ENCODE measurements at places on chromosomes 2 and 18.

DNA sequence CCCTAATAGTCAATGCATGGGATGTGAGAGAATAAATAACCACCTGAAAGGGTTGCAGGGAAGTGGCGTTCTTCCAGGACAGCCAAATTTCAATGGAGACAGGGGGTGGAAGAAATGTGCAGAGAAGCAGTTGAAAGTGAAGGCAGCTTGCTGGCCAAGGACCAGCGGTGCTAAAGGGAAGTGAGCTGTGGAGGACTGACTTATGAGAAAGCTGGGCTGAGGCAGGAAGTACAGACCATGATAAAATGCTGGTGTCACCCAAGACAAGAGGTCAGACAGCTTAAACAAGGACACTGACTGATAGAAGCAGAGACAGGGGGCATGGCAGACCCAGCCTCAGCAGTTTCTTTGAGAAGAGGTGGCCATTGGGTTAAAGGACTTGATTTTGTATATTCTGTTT is 106.7 kb downstream of the DTNB start:
- peaks cover 24% of the 10 kb centered on the region for H3K4me1 ChIP-seq
- peak; percentile 41 for DNase-seq
- H3K36me3 ChIP-seq: peaks cover 6% of the 10 kb centered on the region
- peak overlapping the region; percentile 73 for H3K27ac ChIP-seq
- no peak overlapping the region for H3K4me3 ChIP-seq

GRCh38 chr18:45755934-45756333 is 32.0 kb downstream of the SLC14A1 start:
- peaks cover 3% of the 10 kb centered on the region for H3K4me1 ChIP-seq
- H3K27ac ChIP-seq: no peak overlapping the region
- H3K36me3 ChIP-seq: no peaks in the 10 kb centered on the region
- DNase-seq: no peak
- H3K4me3 ChIP-seq: no peak overlapping the region

- H3K4me3 ChIP-seq: no peak overlapping the region
- no peak for DNase-seq
Measured at GRCh38 chr2:43482961-43483360, 112.9 kb downstream of the THADA start.

- no peak for DNase-seq
- no peak overlapping the region for H3K27ac ChIP-seq
- H3K4me3 ChIP-seq: no peak overlapping the region
- H3K36me3 ChIP-seq: no peaks in the 10 kb centered on the region
Measured at GRCh38 chr2:11701751-11702301, 31.8 kb upstream of the NTSR2 start.

GRCh38 chr2:113240915-113241911 is 37.5 kb downstream of the PAX8 start:
- H3K4me3 ChIP-seq: no peak overlapping the region
- DNase-seq: no peak
- no peaks in the 10 kb centered on the region for H3K36me3 ChIP-seq
- peaks cover 17% of the 10 kb centered on the region for H3K4me1 ChIP-seq
- H3K27me3 ChIP-seq: peaks cover 3% of the 10 kb centered on the region
- no peak overlapping the region for H3K27ac ChIP-seq

GRCh38 chr2:201808027-201808426 is 1.7 kb downstream of the CDK15 start:
- no peak overlapping the region for H3K4me3 ChIP-seq
- H3K4me1 ChIP-seq: no peaks in the 10 kb centered on the region
- peaks cover 25% of the 10 kb centered on the region for H3K27me3 ChIP-seq
- DNase-seq: no peak
- no peak overlapping the region for H3K27ac ChIP-seq
- no peaks in the 10 kb centered on the region for H3K36me3 ChIP-seq

GRCh38 chr2:106117882-106118684 is 76.0 kb downstream of the UXS1 start:
- DNase-seq: no peak
- H3K4me3 ChIP-seq: no peak overlapping the region
- H3K4me1 ChIP-seq: peaks cover 12% of the 10 kb centered on the region
- H3K27ac ChIP-seq: no peak overlapping the region
- H3K27me3 ChIP-seq: no peaks in the 10 kb centered on the region

GRCh38 chr2:8528863-8529262 is 153.0 kb upstream of the ID2 start:
- H3K4me3 ChIP-seq: no peak overlapping the region
- H3K4me1 ChIP-seq: peaks cover 48% of the 10 kb centered on the region
- H3K36me3 ChIP-seq: peaks cover 24% of the 10 kb centered on the region
- no peak overlapping the region for H3K27ac ChIP-seq

DNA sequence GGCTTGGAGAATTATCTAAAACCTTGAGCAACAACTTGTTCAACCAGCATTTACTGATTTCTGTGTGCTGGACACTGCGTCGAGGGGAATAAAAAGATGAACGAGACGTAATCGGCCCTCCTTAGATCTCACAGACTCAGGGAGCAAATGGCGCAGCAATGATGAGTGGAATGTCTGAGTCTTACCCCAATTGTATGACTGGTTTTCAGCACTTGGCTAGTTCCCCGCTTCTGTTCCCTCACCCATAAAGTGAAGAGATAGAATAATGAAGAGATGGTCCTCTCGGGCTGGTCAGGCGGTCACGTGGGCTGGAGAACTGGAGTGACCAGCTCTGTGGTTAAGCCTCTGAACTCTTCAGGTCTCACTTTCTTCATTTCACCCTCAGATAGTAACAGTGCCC is 17.3 kb upstream of the GATA6 start:
- DNase-seq: no peak
- H3K4me1 ChIP-seq: no peaks in the 10 kb centered on the region
- H3K27ac ChIP-seq: no peak overlapping the region
- no peak overlapping the region for H3K4me3 ChIP-seq

DNA sequence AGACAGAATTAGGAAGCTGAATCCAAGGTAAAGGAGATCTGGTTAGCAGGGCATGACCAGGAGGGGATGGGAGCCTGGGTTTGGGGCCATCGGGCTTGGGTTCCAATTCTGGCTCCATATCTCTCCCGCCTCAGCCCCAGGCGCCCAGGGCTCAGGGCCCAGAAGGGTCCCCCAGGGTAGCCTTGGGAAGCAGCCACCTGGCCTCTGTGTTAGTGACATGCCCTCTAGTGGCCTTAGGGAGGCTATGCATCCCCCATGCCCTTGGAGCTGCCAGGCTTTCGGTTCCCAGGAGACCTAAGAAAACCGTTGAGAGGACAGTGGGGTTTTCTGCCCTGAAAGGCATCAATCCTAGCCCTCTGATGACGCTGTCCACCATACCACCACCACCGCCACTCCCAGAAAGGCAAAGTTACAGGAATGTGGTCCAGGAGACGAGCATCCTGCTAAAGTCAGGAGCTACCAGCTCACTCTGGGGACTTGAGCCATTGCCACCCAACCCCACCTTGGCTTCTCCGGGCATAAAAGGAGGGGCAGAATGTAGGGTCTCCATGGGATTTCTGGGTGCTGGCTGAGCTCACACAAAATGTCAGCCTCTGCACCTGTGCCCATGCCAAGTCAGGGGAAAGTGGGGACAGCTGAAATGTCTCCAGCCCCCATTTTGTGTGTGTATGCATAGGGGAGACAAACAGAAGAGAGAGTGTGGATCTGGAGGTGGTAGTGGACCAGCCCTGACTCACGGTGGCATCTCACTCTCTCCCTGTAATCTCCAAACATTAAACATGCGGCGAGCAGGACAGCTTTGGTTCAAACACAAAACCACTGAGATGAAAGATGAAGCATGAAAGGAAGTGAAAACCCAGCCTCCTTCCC is 56.5 kb downstream of the EMX1 start:
- no peak overlapping the region for H3K4me3 ChIP-seq
- H3K27me3 ChIP-seq: peaks cover 2% of the 10 kb centered on the region
- H3K36me3 ChIP-seq: no peaks in the 10 kb centered on the region
- H3K27ac ChIP-seq: no peak overlapping the region
- H3K4me1 ChIP-seq: peaks cover 6% of the 10 kb centered on the region
- peak; percentile 62 for DNase-seq

DNA sequence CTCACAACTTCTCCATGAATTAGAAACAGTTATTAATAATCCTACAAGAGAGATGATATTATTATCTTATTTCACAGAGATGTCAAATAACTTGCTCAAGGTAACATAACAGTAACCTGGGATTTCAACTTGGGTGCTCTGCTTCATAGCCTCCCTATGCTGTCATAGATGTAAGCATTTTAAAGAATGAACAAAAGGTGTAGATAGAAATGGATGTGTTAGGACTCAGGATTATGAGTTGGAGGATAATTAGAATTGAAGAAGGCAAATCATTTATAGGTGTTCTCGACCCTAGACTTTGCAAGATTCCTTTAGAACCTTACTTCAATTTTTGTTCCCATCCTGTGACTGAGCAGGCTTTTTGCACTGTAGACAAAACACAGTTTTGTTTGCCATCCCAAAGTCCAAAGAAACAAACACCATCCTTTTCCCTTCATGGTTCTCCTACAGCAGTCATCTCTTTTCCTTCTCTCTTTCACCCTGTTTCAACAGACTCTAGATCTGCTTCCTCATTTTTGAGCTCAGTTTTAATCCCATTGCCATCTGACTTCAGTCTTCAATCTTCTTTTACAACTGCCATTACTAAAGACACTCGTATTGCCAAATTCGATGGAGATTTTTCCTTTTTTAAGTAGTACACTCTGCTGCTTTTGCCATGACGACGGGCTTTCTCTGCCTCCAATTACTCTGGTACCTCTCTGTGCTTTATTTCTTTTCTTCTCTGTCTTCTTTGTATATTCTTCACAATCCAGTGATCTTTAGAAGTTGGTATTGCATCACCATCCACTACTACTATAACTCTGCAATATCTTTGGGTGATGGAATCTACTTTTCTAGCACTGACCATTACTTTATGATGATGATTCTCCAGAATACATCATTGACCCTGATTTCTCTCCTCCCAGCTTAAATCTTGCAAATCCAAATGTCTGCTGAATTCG is 4.5 kb downstream of the HNMT start:
- H3K27ac ChIP-seq: no peak overlapping the region
- no peaks in the 10 kb centered on the region for H3K4me1 ChIP-seq
- DNase-seq: no peak
- no peaks in the 10 kb centered on the region for H3K27me3 ChIP-seq
- no peaks in the 10 kb centered on the region for H3K36me3 ChIP-seq

- no peaks in the 10 kb centered on the region for H3K27me3 ChIP-seq
- no peak for DNase-seq
- no peaks in the 10 kb centered on the region for H3K4me1 ChIP-seq
- H3K27ac ChIP-seq: no peak overlapping the region
- H3K4me3 ChIP-seq: no peak overlapping the region
Measured at GRCh38 chr2:107588181-107588580, 238.5 kb upstream of the RGPD4 start.

DNA sequence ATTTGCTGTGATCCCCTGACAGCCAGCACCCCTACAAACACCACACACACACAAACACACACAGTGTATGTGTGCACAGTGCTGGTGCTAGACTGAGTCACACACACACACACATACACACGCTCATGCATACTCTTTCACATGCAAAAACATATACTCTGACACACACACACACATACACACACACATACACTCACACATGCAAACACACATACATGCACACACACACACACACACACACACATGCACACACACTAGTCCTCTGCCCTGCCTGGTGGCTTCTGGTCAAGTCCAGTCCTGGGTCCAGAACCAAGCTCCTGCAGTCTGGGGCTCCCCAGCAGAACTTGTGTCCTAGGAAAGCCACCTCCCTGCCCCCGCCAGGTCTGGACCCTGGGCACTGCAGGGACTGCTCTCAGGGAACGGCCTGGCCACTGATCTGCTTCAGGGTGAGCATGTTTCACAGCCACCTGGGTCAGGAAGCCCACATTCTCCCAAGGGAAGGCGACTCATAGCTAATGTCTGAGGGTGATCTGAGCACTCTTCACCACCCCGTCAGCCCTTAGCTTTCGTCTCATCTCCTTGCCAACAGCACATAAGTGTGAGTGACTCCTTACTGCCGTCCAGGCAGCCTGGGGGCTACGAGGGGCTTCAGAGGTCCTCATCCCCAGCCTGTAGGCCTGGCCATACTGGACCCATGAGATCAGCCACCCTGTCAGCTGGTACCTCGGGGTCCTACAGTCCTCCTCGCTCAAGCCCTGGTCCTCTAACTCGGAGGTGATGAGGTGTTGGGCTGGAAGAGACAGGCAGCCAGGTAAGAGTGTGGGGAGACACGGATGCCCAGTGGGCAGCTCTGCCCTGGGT is 88.1 kb downstream of the MCFD2 start:
- H3K4me1 ChIP-seq: no peaks in the 10 kb centered on the region
- no peak overlapping the region for H3K4me3 ChIP-seq
- DNase-seq: no peak
- H3K27ac ChIP-seq: no peak overlapping the region

DNA sequence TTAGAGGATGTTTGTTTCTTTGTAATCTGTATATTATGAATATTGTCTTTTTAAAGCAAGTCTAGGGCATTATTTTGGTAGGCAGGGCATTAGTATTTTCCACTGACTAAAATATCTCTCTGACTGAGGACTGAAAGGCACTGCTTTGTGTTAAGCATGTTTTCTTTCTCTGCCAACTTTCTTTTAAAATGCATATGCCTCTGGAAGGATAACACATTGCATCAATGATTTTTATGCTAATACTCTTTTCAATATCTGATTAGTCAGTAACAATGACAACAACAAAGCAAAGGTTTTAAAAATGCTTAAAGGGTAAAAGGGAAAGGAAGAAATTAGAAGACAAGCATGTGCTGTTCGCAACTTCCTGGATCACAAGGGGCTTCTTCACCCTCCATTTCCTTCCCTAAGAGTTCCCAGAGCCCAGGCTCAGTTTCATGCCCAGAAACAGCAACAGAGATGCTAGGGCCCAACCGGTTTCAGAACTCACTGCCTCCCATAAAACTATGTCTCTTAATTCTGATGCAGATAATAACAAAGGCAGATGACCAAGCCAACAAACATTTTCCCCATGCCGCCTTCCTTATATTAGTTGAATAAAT is 786.8 kb upstream of the ACVR2A start:
- no peak overlapping the region for H3K27ac ChIP-seq
- no peak for DNase-seq
- H3K4me3 ChIP-seq: no peak overlapping the region
- H3K4me1 ChIP-seq: no peaks in the 10 kb centered on the region
- no peaks in the 10 kb centered on the region for H3K36me3 ChIP-seq

- DNase-seq: no peak
- H3K27me3 ChIP-seq: no peaks in the 10 kb centered on the region
- H3K36me3 ChIP-seq: peaks cover 2% of the 10 kb centered on the region
- no peak overlapping the region for H3K27ac ChIP-seq
Measured at GRCh38 chr18:62744076-62744968, 29.0 kb downstream of the PHLPP1 start.

GRCh38 chr2:103276869-103277268 is 515.0 kb downstream of the TMEM182 start:
- H3K4me3 ChIP-seq: no peak overlapping the region
- H3K27ac ChIP-seq: no peak overlapping the region
- H3K27me3 ChIP-seq: no peaks in the 10 kb centered on the region
- no peaks in the 10 kb centered on the region for H3K36me3 ChIP-seq
- H3K4me1 ChIP-seq: no peaks in the 10 kb centered on the region

DNA sequence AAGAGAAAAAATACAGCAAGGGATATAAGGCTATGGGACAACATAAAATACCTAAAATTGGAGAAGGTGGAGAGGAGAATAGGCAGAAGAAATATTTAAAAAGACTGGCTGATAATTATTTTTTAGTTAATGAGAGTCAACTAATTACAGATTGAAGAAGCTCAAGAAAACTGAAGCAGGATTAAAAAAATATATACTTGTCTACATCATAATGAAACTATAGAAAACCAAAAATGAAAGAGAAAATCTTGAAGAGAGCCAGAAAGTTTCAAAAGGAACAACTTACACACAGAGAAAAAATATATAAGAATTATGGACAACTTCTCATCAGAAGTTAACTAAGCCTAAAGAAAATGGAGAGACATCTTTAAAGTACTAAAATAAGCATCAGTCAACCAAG is 62.9 kb upstream of the APCDD1 start:
- peaks cover 11% of the 10 kb centered on the region for H3K4me1 ChIP-seq
- H3K36me3 ChIP-seq: no peaks in the 10 kb centered on the region
- no peak for DNase-seq
- peak overlapping the region; percentile 27 for H3K4me3 ChIP-seq
- no peak overlapping the region for H3K27ac ChIP-seq
- H3K27me3 ChIP-seq: peaks cover 5% of the 10 kb centered on the region
